ENCODE measurements at places on chromosomes 2 and 18. TPM values are rescaled to one million over a fixed set of nuclear protein-coding genes. Genes with fewer than 3 reads are reported as not detected.

GRCh38 chr2:60992985-60993392, 24.5 kb upstream of the PEX13 start:
- no peak for DNase-seq

GRCh38 chr2:163626208-163626607, 109.6 kb downstream of the FIGN start:
- DNase-seq = no peak

DNA sequence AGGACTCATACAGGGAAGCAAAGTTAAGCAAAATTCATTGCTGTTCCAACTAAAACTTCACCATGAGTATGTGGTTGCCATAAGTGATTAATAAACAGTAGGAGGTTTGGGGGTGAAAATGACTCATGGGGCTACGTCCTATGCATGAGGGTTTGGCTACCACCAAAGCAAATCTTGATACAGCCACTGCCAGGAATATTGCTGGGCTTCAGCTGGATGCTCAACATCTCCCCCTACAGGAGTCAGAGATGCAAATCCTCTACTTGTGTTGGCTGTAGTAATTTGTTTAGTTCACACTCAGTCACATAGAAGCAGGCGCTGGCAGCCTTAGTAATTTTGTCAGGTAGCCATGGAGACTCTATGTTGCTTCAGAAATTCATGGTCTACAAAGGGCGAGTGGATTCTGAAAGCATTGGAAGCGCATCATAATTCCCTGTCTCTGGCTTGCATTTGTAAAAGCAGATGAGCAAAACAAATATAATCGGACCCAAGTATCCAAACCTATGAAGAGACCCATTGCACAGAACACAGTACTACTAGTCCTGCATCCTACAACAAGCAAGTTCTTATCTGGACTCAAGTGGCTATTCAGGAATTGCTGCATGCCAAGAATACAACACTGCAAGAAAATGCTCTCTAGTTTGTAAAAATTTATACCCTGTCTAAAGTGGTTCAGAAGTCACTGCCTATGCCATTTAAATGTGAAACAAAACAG, 76.0 kb downstream of the CD28 start:
- DNase-seq = peak; percentile 25

Gene L3MBTL4
- 20.4 TPM for total RNA-seq

All from occipital lobe (tissue), 3 donors.